Lung microvascular endothelial cell (primary cell): ENCODE measurements at places on chromosomes 13 and 19. TPM values are rescaled to one million over a fixed set of nuclear protein-coding genes. Genes with fewer than 3 reads are reported as not detected.

AP1M2 gene
- not detected in 2 replicates for total RNA-seq

FXYD7 gene
- total RNA-seq = not detected in 2 replicates

- DNase-seq = no peak
These were observed 1.5 kb downstream of the ZNF581 start for GRCh38 chr19:55644842-55645511.

GRCh38 chr13:107348471-107348870 lies 780.5 kb upstream of the ARGLU1 start:
- DNase-seq = peak; percentile 40

GRCh38 chr19:39017026-39017425 lies 15.3 kb downstream of the FBXO27 start:
- DNase-seq = no peak

DNA sequence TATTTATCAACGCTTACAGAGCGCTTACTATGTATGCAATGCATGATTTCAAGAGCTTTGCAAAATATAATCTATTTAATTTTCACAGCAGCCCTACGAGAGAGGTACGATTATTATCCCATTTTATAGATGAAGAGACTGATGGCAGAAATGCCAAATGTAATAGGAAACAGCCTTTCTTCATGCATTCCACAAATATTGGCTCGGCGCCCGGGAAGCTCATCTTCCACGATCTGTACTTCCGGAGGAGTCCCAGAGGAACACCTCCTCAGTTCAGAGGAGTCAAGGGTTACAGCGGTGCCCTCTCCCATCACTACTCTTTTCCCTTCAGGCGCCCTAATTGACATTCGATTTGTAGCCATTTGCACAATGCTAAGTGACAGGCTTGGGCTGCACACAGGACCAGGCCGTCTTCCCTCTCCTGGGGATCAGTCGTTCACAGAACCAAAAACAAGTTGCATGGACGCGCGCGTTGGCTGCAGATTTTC lies 1.1 kb upstream of the ARHGAP35 start:
- DNase-seq = no peak
